ENCODE measurements at places on chromosomes 4 and X.

DNA sequence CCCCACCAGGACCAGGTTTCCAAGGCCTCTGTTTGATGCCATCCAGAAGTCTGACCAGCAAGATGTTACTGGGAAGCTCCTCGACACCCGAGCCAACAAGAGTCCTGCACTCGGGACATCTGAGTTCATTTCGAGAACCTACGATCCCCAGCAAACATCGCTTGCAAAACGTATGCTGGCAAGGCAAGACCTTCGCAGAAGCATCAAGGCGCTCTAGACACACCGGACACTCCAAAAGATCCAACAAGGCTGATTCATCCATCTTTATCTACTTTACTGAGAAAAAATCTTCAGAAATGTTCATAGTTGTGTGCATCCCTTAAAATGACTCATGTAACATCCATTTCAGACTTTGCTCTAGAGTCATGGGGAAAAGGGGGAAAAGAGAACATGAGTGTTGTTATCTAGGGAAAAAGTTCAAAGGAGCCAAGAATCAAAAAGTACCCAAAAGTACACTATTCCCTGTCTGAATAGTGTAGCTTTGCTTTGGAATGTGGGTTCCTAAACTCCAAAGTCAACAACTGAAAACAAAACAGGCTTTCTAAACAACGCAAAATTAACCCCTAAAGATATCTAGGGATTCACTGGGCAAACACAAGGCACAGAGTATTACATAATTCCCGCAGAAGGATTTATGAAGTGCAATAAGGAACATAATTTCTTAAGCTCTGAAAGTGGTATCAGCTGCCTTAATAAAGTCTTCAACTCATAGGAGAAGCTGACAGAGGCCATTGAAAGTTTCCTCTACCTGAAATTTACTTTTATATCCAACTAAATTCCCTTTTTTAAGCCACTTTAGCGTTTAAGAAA, 1.6 kb downstream of the SH3RF1 start:
- ATAC-seq = no peak

DNA sequence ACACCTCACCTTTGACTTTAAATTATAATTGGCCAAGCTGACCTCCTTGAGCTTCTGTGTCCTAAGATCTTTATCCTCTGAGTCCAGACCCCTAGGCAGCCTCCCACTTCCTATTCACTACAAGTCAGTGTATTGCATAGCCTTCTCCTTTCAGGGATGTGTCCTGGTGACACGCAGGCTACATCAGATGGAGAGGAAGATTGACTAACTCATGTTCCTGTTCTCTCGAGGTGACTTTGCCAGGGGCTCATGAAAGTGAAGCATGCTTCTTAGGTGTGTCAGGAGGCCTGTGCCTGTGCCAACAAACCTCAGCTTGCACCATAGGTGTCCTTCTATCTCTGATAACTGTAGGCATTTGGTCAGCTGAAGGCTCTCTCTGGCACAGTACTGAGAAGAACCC, 195.7 kb upstream of the HS3ST1 start:
- ATAC-seq = no peak

DNA sequence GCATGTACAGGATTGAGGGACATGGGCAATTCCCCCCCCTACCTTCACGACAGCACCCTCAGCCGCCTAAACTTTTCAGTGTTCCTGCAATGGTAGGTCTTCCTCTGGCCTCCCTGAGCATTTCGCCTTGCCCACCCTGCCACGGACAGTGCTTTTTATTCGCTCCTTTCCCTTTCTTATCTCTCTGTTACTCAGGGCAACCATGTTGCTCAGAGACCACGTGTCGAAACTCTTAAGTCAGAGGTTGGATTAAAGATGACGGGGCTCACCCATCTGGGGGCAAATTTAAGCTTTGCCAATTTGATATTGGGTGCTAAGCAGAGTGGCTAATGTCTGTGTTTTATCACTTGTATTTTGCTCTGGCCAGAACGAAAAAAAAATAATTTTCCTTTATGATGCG, 20.4 kb downstream of the TENM3 start:
- no peak for ATAC-seq

DNA sequence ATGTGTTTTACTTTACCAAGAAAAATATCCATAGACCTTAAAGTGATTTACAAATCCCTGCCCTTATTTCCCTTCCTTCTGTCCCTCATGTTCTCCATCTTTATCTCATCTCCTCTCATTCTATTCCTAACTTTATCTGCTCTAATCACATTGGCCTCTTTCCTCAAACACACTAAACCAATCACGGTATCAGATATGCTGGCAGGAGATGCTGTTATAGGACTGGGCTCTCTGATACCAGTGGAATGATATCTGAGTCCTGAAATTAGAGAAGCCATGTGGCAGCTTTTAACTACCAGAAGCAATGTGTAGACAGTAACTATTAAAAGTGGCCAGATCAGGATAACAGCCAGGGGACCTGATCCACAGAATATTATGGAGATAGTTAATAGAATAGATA, 49.9 kb upstream of the GIMD1 start:
- no peak for ATAC-seq

DNA sequence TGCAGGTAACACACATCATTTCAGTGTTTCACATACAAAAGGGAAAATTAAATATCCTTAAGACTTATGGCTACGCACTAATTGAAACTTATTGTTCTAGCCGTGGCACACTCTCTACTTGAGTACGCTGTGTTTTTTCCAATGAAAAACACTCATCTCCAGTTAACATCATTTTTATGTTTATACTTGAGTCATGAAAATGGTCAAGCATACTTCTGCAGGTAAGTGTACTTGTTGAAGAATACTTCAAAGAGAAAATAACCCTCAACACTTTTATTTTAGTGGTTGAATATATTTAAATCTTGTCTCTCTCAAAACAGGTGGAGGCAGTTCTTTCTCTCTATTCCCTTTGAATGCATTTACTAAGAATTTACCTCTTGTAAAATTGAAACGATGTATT, 538.7 kb upstream of the PCDH7 start:
- no peak for ATAC-seq

- no peak for ATAC-seq
Measured at GRCh38 chr4:2264481-2265041, 2.7 kb upstream of the MXD4 start.

DNA sequence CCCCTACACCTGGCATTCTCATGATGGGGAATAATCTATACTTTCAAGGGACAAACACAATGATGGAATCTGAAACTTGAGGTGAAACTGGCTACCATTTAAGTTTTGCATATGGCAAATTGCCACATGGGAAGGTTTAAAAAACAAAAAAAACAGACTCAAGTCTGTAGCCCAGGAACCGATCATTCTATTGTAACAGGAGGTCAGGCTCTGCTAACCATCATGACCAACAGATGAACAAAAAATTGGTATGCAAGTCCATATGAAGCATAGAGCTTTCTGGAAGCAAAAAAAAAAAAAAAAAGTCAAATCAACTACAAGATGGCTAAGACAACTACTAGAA, 594.3 kb upstream of the DIPK2B start:
- no peak for ATAC-seq

- no peak for ATAC-seq
Measured at GRCh38 chr4:2888886-2889285, 45.2 kb downstream of the ADD1 start.

DNA sequence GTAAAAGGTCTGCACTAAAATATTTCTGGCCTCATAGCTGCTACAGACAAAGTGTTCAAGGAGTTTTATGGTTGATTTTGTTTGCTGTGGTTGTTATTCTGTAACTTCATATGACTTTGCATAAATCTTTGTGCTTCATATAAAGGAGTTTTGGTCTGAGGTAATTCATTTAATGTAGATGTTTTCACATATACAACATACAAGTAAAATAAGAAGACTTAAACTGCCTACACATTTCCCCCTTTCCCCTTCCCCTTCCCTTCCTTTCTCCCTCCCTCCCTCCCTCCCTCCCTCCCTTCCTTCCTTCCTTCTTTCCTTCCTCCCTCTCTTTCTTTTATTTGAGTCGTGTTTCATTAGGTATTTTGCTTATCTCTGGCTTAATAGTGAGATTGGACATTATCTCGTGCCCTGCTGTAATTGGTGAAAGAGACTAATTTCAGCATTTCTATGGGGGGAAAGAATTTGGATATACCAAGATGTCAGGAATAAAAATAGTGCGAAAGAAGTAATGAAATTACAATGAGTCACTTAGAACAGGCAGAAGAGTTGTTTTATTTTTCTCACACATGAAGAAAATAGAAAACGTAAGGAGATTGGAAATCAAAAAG, 144.9 kb upstream of the MAD2L1 start:
- ATAC-seq = no peak

DNA sequence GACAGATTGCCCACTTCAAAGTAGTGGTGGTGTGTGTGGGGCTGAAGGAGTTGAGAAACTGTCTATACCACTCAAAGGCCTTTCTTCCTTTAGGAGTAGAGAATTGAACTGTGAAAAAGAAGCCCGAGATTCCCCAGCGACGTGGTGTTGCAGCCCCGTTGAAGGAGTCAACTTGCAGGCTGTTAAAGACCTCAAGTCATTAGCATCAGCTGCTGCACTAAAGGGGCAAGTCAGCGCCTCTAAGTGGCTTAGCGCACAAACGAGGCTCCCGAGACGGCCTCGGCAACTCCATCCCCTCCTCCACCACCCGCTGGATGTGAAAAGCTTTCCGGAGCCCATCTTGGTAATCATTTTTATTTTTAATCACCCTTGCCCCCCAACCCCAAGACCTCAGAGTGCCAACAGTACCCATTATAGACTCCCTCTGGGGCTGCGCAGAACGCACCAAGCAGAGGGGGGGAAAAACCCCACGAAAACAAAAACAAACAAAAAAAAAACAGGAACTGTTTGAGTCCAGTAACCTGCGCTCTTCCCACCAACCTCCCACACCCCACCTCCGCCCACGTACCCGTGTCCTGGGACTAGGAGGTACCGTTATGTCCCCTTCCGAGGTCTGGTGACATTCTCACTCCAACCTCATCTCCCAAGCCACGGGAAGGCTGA, 913 bp upstream of the PRDM8 start:
- no peak for ATAC-seq

- ATAC-seq = no peak
Measured at GRCh38 chr4:14309431-14309830, 681.9 kb upstream of the BOD1L1 start.
